ENCODE measurements at places on chromosomes 16 and 17.

GRCh38 chr17:1244606-1245012, 25.6 kb upstream of the BHLHA9 start:
- peak; percentile 42 for DNase-seq

- DNase-seq: no peak
Measured at GRCh38 chr16:14215941-14216340, 144.8 kb downstream of the MRTFB start.

DNA sequence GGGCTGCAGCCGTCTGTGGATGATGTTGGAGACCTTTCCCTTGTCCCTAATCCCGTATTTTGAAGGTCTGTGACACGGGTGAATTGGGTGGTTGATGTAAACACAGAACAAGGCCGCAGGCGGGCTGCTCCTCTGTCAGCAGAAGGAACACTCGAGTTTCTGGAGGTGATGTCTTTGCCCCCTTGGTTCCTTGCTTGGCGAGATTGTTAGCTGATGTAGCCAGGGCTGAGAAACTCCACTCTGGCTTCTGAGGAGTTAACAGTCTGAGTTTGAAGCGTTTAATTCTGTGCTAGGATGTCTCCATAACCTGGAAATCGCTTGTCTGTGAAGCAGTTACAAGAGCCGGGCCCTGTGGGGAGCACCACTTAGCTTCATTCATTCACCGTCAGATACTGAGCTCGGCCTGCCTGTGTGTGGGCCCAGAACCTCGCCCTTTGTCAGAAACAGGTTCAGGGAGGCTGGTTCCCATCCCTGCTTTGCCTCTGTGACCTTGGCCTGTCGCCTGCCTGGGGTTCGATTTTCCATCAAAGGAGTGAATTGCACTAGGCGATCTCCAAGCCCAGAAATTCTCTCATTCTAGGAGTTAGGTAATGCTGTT, 1.3 kb downstream of the MAPK8IP3 start:
- DNase-seq: no peak

GRCh38 chr16:3995001-3995400, 114.5 kb upstream of the CREBBP start:
- no peak for DNase-seq

DNA sequence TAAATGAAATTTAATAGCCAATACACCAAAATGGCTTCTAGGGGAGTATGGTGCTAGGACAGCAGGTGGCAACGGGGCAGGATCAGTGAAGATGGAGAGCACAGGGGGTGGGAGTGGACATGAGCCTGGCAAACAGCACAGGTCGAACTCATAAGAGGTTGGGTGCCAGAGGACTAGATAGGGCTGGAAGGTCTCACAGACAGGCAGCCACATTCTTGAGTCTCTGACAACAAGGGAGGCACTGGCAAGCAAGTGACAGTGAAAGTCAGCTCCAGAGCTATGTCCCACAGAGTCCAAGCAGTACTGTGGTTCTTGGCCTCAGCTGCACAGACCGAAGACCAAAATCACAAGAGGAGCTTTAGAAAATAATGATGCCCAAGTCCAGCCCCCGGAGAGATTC, 61.2 kb downstream of the USP31 start:
- no peak for DNase-seq

- DNase-seq: no peak
Measured at GRCh38 chr17:55441544-55441943, 19.9 kb upstream of the MMD start.

DNA sequence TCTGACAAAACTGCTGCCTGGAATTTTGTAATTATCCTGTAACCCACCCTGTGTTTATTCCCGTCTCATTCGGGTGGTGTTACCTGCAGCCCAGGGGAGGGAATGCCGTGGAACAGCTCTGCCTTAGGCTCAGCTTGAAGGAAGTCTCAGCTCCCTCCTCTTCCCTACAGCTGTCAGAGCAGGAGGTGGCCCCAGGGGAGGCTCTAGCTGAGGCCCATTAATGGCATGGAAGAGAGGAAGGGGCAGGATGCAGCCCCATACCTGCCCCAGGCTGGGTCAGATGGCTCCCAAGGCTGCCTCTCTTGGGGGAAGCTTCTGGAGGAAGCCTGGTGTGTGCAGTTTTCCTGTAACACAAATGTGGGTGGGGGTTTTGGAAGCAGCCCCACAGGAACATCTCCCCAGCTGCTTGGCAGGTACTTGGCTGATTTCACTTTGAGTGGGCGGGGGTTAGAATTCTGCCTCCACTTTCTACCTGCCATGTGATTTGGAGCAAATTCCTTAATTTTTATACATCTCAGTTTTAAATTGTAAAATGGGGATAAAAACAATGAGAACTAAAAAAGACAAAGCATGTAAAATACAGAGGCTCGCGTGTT, 103.9 kb downstream of the MGAT5B start:
- peak; percentile 55 for DNase-seq

- DNase-seq: peak; percentile 60
Measured at GRCh38 chr16:49994006-49994405, 31.0 kb upstream of the CNEP1R1 start.

GRCh38 chr17:34981538-34982241, 1.4 kb downstream of the LIG3 start:
- peak; percentile 31 for DNase-seq

GRCh38 chr16:55515111-55515510, 6.2 kb downstream of the LPCAT2 start:
- DNase-seq: no peak

- no peak for DNase-seq
Measured at GRCh38 chr16:77793417-77793816, 5.1 kb downstream of the VAT1L start.

GRCh38 chr17:69326377-69327059, 415 bp downstream of the ABCA5 start:
- DNase-seq: peak; percentile 59
